ENCODE measurements at places on chromosomes 4 and X. TPM values are rescaled to one million over a fixed set of nuclear protein-coding genes. Genes with fewer than 3 reads are reported as not detected.

Gene CRMP1
- polyA plus RNA-seq: 4.9 TPM

DNA sequence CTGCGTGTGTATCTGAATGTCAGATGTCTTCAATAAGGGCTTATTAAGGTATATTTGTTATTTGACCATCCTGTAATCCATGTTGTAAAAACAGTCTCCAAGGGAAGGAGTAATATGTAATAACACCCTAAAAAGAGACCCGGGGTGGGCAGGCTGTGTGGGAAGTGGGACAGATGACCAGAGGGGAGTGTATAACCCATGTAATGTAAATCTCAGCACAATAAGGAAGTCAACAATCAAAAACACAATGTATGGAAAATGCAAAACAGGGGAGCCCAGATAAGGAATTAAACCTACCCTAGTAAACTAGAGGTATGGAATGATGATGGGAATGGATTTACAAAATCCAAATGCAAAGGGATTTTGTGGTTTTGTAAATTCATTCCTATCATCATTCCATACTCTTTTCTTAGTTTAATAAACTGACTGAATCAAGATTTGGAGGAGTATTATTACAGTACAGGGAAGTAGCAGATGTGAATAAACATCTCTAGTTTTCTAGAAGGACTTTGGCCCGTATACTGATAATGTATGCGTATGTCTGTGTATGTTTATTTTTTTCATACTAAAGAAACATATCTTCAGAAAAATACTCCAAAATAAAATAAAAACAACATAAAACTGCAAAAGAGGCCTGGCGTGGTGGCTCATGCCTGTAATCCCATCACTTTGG is 15.7 kb upstream of the ENPEP start:
- no peak for DNase-seq

DNA sequence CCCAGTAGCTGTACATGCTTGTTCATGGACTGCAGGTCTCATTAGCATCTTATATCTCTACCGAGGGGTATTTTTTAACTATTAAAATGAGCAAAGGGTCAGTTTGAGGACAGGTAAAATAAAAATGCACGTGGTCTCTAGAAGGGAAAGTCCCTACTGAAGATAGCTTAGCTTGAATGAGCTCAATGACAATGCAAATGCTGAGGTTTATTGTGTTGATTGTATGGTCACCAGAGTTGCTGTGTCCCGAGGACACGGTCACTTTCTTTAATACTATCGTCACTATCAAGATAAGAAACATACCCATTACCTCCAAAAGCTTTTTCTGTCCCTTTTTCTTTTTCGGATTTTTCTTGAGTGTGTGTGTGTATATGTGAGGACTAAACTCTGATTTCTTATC is 250.5 kb upstream of the PRKX start:
- no peak for DNase-seq

DNA sequence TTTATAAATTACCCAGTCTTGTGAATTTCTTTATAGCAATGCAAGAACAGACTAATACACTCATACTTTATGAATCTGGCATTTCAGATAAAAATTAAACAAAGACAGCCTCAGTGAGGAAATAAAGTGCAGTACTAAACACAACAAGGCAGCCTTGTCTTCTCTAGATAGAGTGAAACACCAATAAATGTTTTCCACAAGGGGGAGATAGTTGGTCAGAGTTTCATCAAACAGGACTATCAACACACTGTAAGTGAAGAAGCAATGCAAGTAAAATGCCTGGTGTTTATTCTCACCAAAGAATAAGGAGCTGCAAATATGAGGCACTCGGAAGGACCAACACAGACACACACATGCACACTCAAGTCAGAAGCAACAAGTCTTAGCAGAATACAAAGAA is 62.8 kb downstream of the FAM9B start:
- no peak for DNase-seq

GRCh38 chr4:177001271-177002175 is 208.8 kb upstream of the VEGFC start:
- DNase-seq: no peak

GRCh38 chr4:86938771-86939520 is 4.1 kb downstream of the AFF1 start:
- DNase-seq: no peak

Gene HUWE1
- polyA plus RNA-seq: 189 TPM

DNA sequence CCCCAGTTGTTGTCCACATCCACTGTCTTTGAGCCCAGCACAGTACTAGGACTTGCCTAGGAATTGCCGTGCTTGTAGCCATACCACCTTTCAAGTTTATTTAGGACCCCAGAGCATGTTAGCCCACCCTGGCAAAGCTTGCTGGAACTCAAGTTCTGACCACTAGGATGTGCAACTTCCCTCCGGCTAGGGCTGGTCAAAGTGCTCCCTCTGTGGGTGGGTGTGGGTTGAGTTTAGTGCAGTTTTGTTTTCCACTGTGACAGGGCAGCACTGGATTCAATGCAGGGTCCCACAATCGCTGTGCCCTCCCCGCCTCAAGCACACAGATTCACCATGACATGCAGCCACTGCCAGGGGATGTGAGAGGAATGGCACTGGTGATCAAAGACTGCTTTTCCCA is 96.0 kb downstream of the RASGEF1B start:
- DNase-seq: no peak

DNA sequence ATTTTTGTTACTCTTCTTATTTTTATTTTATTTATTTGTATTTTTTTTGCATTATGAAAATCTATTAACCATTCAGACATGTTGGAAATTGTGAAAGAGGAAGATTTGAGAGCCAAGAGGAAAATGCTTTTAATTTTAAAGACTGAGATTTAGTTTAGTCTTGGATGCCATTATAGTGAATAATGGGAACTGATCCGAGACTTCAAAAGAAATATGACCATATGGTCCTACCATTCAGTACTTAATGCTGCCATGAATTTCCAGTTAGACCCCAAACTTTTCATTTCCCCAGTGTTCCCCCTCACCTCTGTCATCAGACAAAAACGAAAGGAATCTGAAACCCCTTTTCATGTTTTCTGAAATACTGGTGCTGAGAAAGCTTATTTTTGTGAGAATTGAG is 95.5 kb downstream of the TENM3 start:
- no peak for DNase-seq

DNA sequence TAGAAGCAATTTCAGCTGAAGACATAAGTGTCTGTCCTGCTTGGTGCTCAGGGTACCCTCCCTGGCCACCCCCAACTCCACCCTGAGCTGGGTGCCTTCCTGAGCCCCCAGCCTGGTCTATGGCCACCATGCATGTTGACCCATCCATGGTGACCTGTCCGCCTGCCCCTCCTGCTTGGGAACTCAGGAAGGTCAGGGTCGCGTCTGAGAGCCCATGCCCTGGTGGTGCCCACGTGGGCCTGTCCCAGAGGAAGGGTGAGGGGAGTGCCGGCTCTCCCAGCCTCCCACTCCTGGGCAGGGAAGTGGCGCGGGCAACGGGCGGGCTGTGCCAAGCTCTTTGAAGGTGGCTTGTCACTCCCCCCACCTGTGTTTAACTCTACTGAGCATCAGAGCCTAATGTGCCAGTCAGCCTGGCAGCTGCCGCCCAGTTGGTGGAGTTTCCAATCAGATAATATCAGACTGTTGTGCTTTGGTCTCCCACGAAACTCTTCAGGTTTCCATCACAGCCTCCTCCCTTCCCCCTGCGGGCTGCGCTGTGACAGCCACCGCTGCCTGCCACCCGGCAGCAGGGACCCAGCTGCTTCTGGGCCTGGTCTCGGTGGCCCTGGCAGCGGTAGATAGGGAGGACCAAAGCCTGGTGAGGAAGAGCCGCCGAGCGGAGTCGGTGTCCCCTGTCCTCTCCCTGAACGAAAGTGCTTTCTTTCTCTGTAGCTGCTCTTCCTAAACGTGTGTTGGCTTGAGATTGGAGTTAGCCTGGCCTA is 4.8 kb downstream of the SH3BP2 start:
- peak; percentile 19 for DNase-seq

GRCh38 chrX:11751261-11751660 is 6.8 kb upstream of the MSL3 start:
- no peak for DNase-seq

DNA sequence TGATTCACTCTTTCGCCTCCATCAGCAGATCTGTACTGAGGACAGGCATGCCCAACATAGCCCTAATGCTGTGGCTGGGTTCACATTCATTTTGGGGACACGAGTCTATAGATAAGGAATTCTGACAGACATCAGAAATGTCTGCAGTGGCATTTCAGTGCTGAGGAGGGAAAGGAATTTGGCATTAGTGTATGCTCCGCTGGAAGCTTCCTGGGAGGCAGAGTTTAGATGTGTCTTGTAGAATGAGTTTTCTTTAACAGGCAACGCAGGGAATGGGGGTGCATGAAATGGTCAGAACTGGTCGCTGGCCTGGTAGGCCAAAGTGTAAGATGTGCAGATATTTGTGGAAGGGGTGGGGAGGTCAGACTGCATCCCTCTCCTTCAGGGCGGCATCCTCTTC is 43.5 kb upstream of the ZNF518B start:
- DNase-seq: no peak

- DNase-seq: no peak
These were observed 189.1 kb downstream of the NDST4 start for GRCh38 chr4:114924311-114924710.

DNA sequence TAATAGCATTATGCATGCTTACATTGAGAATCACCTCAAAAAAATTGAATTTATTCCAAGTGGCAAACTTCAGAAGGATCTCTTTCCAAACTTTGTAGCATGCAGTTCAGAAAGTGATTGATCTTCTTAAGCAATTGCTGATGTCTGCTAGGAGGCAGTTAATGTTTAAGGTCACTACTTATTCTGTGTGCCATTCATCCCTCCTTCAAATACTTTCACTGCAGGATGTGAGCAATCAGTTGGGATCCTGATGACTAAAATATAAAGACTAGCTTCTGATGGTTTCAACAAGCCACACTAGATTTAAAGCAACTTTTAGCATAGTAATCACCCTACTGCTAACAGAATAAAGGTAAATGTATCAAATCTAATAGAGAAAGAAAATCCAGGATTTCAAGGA is 414.1 kb downstream of the ADGRL3 start:
- no peak for DNase-seq

DNA sequence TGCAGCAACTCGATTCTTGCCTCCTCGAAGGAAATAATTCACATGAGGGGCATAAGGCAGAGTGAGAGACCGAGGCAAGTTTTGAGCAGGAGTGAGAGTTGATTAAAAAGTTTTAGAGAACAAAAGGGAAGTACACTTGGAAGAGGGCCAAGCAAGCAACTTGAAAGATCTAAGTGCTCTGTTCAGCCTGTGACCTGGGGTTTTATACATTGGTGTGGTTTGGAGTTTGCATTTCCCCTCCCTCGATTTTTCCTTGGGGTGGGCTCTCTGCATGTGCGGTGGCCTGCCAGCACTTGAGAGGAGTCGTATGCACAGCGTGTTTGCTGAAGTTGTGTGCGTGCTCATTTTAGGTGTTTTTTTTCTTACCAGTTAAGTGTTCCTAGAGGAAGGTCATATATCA is 356.4 kb downstream of the KLHL4 start:
- DNase-seq: no peak

Gene FGF2
- 7.4 TPM for polyA plus RNA-seq

Gene CT55
- not detected for polyA plus RNA-seq

Gene GCNA
- polyA plus RNA-seq: 0.98 TPM

DNA sequence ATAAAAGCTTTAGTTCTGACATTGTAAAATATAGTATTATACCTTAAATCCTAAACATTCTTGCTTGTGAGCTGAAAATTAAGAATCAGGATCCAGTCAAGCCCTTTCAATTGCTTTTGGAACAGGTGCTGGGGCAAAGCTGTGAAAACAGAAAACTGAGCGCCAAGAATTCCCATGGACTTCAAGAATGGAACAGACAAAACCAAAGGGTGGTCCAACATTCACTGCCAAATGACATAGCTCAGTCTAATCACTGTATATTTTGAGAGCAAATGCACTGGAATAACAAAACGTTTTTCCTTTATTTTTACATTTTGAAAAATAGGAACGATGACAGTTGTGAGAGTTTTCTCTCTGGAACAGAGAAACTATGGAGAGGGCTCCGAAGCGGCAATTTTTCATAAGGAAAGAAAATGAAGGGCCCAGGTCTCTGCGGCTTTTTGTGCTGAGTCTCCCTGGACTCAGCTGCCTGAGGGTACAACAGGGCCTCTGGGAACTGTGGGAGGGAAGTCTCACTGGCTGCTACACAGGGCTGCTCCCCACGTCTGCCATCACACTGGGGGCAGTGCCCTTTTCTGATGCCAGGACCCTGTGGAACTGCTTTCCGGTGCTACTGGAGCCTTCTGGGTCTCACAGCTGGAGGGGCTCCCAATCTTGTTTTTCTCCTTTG is 56.0 kb upstream of the BMPR1B start:
- no peak for DNase-seq

Gene FGG
- polyA plus RNA-seq: 0.50 TPM

DNA sequence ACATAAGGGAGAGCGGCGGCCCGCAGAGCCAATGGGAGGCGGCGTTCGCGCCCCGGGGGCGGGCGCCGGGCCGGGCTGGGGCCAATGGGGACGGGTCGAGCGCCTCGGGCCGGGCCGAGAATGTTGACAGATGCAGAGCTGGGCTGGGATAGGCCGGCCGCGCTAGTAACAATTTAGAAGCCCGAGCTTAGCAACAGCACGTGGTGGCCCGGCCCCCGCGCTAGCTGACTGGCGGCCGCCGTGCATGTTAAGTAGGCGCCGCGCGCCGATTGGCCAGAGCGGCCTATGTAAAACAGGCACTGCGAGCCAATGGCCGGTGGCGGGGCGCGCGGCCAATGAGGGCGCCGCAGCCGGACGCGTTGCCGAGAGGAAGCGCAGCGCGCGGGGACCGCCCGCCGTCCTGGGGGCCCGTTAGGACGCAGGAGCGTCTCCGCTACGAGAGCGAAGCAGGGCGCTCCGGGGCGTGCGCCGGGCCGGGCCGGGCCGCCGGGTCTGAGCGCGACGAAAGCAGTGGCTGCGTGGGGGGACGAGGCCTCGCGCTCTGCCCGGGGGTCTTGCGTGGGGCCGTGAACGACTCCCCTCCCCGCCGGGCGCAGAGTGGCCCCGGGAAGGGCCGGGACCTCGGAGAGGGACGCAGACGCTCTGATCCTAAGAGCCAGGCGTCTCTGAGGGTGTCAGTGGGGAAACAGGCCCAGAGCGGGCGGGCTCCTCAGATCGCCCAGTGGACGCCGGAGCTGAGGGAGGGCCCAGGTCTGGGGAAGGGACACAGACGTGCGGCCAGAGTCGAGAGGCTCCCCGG is 435 bp upstream of the MXD4 start:
- peak; percentile 98 for DNase-seq

DNA sequence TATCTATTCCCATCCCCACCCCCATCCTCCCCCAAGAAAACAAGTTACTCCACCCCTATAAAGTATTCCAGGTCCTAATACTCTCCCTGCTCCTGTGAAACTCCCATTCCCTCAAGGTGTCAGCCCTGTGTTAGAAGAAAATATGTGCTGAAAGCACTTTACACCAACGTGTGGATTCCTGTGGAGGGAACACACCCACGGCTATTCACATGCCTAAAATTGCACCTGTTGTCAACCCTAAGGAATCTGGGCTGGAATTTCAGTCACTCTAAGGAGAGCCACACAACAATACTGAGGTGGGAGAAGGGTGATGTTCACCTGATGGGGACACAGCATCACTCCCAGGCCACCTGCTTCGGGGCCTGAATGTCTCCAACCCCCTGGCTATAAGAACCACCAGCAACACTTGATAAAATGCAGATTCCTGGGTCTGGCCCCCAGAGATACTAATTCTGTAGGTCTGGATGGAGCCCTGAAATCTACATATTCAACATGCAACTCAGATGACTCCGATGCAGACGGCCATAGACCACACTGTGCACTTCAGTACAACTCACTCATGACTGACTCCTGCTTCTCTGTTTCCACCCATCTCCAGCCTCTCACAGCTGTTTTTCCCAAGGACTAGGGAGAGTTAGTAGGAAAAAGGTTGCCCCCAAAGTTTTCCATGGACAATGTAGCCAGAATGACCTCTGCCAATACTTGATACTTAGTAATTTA is 15.8 kb downstream of the SCD5 start:
- no peak for DNase-seq
